Thoracic aorta (tissue), 2 donors: ENCODE measurements at places on chromosomes 12 and 14. TPM values are rescaled to one million over a fixed set of nuclear protein-coding genes. Genes with fewer than 3 reads are reported as not detected.

DNA sequence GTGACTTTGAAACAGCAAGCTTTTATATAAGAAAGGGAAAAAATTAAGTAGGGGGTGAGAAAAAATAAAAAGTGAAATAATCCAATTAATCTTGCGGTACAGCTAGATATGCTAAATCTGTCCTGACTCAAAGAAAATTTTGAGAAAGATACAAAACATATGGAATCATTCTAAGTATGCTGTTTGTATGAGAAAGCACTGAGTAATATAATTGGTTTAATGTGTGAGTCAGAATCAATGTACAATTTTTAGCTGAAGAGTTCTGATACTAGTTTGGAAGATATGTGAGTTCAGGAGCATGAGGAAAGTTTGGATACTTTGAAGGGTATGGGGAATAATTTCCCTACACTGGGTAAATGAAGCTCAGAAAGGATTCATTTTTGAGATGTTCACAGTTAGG lies 190.9 kb upstream of the RASSF8 start:
- DNase-seq: no peak

Gene KRT79
- not detected for total RNA-seq

DNA sequence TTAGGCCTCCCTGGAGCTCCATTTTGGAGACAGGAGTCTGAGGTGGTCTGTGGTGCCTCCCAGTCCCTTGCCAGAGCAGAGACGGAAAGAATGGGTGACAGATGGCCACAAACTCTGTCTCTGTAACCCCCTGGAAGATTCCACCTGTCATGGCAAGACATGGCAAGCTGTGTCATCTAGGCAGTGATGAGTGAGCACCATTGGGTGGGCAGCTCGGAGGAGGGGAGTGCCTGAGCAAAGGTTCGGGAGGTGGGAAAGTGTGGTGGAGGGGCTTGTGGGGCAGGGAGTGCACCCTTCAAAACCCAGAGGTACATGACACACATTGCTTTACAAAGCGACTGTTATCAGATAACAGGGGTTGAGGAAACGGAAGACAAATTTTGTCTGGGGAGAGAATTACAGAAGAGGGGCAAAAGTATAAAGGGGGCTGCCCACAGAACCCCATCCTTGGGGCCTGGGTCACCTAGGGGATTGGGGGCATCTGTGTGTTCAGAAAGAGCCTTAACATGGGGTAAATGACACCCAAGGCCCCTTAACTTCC lies 3.5 kb downstream of the RIN3 start:
- DNase-seq: no peak

GRCh38 chr12:54352891-54353874 lies 11.1 kb downstream of the GPR84 start:
- DNase-seq: no peak

DNA sequence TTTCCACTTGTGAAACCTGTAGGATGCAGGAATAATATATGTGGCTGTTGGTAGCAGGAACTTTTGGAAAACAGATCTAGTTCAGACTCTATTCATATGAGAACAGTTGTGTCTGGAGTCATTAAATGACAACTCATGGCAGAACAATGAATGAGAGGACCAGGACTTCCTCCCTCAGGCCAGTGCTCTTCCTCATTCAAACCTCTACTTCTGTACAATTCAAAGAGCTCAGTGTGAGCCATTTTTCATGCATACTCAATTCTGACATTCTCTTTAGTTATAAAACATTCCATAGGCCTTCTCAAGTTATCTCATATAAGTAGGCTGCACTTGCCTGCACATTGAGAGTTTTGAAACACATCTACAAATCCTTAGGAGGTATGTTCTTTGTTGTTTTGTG lies 1526.6 kb upstream of the FLRT2 start:
- DNase-seq: no peak

Gene FGF23
- total RNA-seq: not detected

- DNase-seq: no peak
Observed at GRCh38 chr12:54958048-54958658, 26.4 kb downstream of the TESPA1 start.

GRCh38 chr12:120844768-120845449 lies 59.2 kb downstream of the SPPL3 start:
- DNase-seq: no peak

Gene KRT81
- not detected for total RNA-seq
